ENCODE measurements at places on chromosomes 12 and 14.

GRCh38 chr12:89200217-89200616 is 152.1 kb downstream of the DUSP6 start:
- H3K36me3 ChIP-seq = no peaks in the 10 kb centered on the region
- no peaks in the 10 kb centered on the region for H3K27me3 ChIP-seq
- H3K4me1 ChIP-seq = no peaks in the 10 kb centered on the region

- H3K4me1 ChIP-seq = peaks cover 46% of the 10 kb centered on the region
- H3K4me3 ChIP-seq = no peak overlapping the region
- H3K27me3 ChIP-seq = peaks cover 7% of the 10 kb centered on the region
- H3K36me3 ChIP-seq = no peaks in the 10 kb centered on the region
Measured at GRCh38 chr12:110266381-110266960, 14.6 kb upstream of the ATP2A2 start.

DNA sequence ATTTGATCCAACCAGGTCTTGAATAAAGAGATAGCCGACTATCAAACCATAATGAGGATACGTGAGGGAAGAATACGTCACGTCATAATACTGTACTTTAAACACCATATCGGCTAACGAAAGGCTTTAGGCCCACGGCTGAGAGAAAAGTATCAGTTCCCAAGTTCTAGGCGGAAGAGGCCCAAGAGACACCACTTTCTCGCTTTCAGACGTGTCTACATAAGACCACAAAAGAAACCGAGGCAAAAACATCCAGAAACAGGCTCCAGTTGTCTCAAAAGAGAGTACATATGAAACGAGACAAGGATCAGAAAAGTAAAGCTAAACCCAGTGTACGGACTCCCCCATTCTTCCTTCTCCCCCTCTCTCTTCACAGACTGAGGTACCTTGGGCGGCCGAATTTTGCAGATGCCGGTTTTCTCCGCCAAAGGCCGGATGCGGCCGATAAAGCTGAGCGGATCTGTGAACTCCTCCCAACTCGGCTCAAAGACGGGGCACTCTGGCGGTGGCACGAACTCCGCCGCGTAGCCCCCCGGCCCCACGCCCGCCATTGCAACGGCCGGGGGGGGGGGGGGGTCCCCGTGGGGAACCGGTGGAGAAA is 479 bp downstream of the KDM5A start:
- peaks cover 41% of the 10 kb centered on the region for H3K4me1 ChIP-seq
- H3K27me3 ChIP-seq = peaks cover 2% of the 10 kb centered on the region
- H3K27ac ChIP-seq = peak overlapping the region; percentile 100
- H3K36me3 ChIP-seq = peaks cover 21% of the 10 kb centered on the region

DNA sequence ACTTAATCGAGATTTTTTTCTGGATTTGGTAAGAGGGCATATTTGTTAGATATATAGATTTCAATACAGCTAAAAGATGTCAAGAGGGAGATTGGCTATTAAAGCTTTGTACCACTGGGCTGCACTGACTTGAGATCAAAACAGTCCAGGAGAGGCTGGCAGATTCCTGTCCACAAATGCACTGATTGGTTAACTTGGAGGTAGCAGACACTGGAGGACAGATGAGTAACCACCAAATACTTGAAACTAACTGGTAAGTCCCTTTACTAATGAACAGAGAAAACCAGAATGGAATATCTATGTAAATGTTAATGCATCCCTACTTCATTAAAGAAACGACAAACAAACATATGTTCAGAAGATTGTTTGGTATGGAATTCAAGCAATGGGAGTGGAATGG is 416.6 kb downstream of the LRIG3 start:
- H3K4me1 ChIP-seq = peaks cover 21% of the 10 kb centered on the region
- DNase-seq = no peak
- H3K27ac ChIP-seq = no peak overlapping the region
- no peaks in the 10 kb centered on the region for H3K27me3 ChIP-seq
- no peak overlapping the region for H3K4me3 ChIP-seq

- peaks cover 3% of the 10 kb centered on the region for H3K27me3 ChIP-seq
- no peak overlapping the region for H3K27ac ChIP-seq
- DNase-seq = peak; percentile 13
- no peak overlapping the region for H3K4me3 ChIP-seq
- H3K4me1 ChIP-seq = no peaks in the 10 kb centered on the region
Measured at GRCh38 chr14:49220492-49220891, 365.7 kb downstream of the RPS29 start.

DNA sequence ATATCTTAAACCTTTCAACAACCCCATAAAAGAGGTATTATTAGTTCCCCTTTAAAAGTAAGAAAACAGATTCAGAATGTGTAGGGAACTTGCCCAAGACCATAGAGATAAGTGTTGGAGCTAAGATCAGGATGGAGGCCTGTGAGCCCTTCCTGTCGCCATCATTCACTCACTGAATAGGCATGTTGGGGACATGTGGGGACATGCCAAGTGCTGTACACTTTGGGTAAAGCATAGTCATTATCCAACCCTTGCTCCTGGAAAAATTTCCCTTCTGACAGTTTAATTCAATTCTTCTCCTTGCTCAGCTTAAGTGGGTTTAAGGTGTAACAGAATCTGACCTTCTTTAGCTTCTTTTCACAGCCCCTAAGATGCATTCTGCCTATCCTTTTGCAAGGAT is 28.0 kb upstream of the C12orf42 start:
- no peak for DNase-seq
- H3K36me3 ChIP-seq = no peaks in the 10 kb centered on the region
- no peak overlapping the region for H3K4me3 ChIP-seq

GRCh38 chr12:65123435-65124063 is 2.4 kb upstream of the WIF1 start:
- peaks cover 6% of the 10 kb centered on the region for H3K4me1 ChIP-seq
- H3K4me3 ChIP-seq = no peak overlapping the region
- no peaks in the 10 kb centered on the region for H3K36me3 ChIP-seq
- DNase-seq = peak; percentile 27

DNA sequence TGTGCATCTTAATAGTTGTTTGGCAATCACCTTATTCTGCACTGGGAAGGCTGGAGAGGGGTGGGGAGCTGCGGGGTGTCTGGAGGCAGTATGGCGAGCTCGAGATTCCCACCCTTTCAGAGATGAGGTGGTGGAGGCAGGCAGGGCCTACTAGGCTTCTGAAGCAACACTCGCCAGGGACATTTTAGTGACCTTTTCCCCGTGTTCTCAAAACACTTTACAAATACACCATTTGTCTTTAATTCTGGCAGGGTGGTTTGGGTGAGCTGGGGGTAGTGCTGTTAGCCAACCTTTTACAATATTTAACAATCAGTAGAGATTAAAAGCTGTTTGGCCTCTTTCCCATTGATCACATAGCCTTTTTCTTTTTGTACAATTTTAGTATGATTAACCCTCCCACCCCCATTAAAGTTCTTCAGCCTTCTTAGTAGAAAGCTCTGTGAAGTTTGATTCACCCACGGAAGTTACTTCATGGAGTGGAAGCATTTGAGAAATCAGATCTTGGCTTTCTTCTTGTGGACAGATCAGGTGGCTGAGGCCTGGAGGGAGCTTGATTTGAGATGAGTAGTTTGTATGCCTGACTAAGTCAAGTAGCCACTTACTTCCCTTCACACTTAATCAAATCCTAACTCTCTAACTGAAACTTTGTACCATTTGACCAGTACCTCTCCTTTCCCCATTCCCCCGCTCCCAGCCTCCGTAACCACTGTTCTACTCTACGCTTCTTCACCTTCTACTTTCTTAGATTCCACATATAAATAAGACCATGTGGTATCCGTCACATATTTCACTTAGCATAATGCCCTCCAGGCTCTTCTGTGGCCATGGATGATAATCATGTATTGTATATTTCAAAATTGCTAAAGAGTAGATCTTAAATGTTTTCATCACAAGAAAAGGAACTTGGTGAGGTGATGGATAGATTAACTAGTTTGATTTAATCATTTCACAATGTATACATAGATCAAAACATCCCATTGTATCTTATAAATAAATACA is 41.0 kb downstream of the TRAF3 start:
- H3K27me3 ChIP-seq = peaks cover 3% of the 10 kb centered on the region
- peak overlapping the region; percentile 62 for H3K27ac ChIP-seq
- H3K4me3 ChIP-seq = no peak overlapping the region

GRCh38 chr14:75566321-75566720 is 12.1 kb upstream of the FLVCR2 start:
- H3K27me3 ChIP-seq = peaks cover 41% of the 10 kb centered on the region
- no peak overlapping the region for H3K27ac ChIP-seq
- no peaks in the 10 kb centered on the region for H3K36me3 ChIP-seq
- peaks cover 16% of the 10 kb centered on the region for H3K4me1 ChIP-seq

GRCh38 chr12:89348894-89349699 is 3.2 kb downstream of the DUSP6 start:
- H3K4me1 ChIP-seq = peaks cover 53% of the 10 kb centered on the region
- peak overlapping the region; percentile 95 for H3K27ac ChIP-seq
- DNase-seq = no peak
- H3K4me3 ChIP-seq = peak overlapping the region; percentile 99

GRCh38 chr12:131468206-131468605 is 242.7 kb upstream of the SFSWAP start:
- peaks cover 25% of the 10 kb centered on the region for H3K27me3 ChIP-seq
- H3K36me3 ChIP-seq = no peaks in the 10 kb centered on the region
- no peak overlapping the region for H3K4me3 ChIP-seq
- H3K4me1 ChIP-seq = peaks cover 6% of the 10 kb centered on the region
- no peak overlapping the region for H3K27ac ChIP-seq

DNA sequence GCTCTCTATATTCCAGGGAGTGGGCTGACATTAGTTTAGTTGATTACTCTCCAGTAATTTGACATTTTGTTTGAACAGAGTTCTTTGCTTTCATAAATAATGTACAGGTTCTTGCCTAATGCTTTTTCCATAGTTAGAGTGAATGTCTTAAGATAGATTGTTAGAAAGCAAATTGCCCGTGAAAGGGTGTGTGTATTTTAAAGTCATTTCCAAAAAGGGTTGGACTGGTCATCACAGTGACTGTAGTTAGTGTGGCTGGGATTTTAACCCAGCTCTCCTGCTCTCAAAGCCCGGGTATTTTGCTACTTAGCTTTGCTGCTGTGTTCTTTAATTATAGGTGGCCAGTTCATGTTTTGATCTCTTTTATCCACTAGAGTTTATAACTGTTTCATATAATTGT is 74.2 kb downstream of the DNAH10 start:
- H3K4me3 ChIP-seq = no peak overlapping the region
- H3K27ac ChIP-seq = no peak overlapping the region
- H3K36me3 ChIP-seq = no peaks in the 10 kb centered on the region
- no peak for DNase-seq
- peaks cover 21% of the 10 kb centered on the region for H3K27me3 ChIP-seq

DNA sequence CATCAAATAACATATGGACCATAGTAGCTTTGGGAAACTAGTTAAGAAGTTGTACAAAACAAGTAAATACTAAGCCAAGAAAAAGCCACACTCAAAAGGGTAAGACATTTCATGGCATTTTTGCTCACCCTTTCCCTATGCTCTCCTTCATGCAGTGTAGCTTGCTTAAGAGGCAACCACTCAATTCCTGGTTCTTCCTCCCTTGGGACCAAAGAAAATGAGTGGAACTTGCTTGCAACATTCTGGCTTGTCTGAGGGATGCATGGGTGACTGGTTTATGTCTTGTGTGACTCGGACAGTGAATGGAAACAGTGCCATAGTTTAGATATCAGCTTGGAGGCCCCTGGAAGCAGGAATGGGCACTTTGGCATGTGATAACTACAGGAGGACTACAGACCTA is 252.0 kb upstream of the ARID2 start:
- H3K36me3 ChIP-seq = no peaks in the 10 kb centered on the region
- H3K27ac ChIP-seq = no peak overlapping the region
- H3K4me3 ChIP-seq = no peak overlapping the region
- no peaks in the 10 kb centered on the region for H3K4me1 ChIP-seq
- H3K27me3 ChIP-seq = no peaks in the 10 kb centered on the region

DNA sequence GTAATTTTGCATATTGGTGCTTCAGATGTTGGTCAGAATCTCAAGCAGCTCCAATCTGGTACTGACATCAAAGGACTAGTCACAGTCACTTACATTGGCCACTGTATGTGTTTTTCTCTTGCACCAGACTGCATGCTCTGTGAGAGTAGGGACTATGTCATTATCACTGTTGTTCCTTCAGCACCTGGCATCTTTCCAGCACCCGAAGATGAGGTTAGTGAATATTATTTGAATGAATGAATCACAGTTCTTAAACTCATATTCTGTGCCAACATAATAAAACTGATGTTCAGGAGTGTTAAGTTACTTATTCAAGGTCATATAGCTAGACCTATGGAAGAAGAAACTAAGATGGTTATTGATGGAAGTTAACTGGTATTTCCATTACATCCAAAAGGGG is 204.5 kb upstream of the TBX3 start:
- DNase-seq = no peak
- no peak overlapping the region for H3K27ac ChIP-seq
- no peaks in the 10 kb centered on the region for H3K4me1 ChIP-seq
- H3K36me3 ChIP-seq = no peaks in the 10 kb centered on the region
- H3K4me3 ChIP-seq = no peak overlapping the region

GRCh38 chr12:7399089-7399488 is 44.9 kb downstream of the CD163L1 start:
- no peaks in the 10 kb centered on the region for H3K36me3 ChIP-seq
- no peak overlapping the region for H3K4me3 ChIP-seq
- H3K27ac ChIP-seq = no peak overlapping the region
- H3K4me1 ChIP-seq = no peaks in the 10 kb centered on the region
- H3K27me3 ChIP-seq = peaks cover 9% of the 10 kb centered on the region
- DNase-seq = no peak

DNA sequence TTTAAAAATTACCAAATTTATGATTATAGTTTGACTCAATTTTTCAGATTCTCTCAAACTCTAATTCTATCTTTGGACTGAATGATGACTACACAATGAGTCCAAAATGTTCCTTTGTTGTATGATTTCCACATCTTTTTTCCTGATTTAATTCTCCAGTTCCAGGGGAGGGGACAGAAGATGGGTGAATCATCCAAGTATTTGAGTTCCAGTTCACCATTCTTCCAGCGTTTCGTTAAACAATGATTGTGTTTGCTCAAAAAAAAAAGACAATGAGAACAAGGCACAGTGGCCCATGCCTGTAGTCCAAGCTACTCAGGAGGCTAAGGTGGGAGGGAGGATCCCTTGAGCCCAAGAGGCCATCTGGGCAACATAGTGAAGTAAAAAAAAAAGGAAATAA is 23.8 kb downstream of the BAZ1A start:
- DNase-seq = no peak
- no peaks in the 10 kb centered on the region for H3K4me1 ChIP-seq
- no peak overlapping the region for H3K27ac ChIP-seq

DNA sequence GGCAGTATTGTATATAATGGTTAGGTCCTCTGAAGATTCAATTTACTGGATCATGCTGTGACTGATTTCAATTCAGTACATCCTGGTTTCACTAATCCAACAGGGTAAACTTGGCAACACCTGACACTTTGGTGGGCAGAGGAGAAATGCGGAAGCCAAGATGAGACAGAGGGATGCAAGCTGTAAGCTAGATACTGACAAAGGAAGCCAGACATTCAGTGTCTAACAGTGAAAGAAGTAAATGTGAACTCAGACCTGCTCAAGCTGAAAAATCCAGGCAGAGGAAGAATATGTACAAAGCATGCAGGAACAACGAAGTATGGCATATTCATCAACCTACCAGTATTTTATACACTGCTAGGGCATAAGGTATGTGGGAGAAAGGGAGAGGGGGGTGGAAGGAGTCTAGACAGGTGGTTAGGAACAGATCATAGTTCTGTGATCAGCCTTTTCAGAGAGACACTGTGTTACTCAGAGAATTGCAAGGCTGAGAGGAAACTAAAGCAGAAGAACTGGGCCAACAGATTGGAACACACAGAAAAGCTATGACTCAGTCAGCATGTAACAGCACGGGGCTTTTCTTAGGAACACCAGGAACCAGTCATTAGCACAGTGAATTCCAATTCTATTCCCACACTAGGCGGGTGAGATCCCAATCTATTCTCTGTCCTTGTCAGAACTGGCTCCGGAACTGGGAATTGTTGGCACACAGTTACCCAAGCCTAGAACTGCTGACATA is 40.3 kb downstream of the NELL2 start:
- no peak overlapping the region for H3K27ac ChIP-seq
- no peak for DNase-seq
- H3K4me1 ChIP-seq = no peaks in the 10 kb centered on the region
- no peaks in the 10 kb centered on the region for H3K36me3 ChIP-seq
